Smooth muscle cell of trachea (primary cell): ENCODE measurements at places on chromosomes 5 and 9. TPM values are rescaled to one million over a fixed set of nuclear protein-coding genes. Genes with fewer than 3 reads are reported as not detected.

Gene PNPLA7
- total RNA-seq, result 1.3 and 2.0 TPM in 2 replicates

Gene MRPL50
- total RNA-seq, result 10.9 and 13.7 TPM in 2 replicates

Gene SLC6A3
- under 0.01 TPM in 1 of 2 replicates, not detected in the other for total RNA-seq

Gene NR6A1
- 0.44 and 0.66 TPM in 2 replicates for total RNA-seq

Gene FAXDC2
- total RNA-seq, result 11.2 and 14.9 TPM in 2 replicates

Gene WNT8A
- total RNA-seq, result not detected in 2 replicates

Gene CCDC152
- 5.8 and 8.0 TPM in 2 replicates for total RNA-seq

Gene CYLC2
- total RNA-seq, result not detected in 2 replicates

Gene URM1
- 32.7 and 36.7 TPM in 2 replicates for total RNA-seq

Gene TMEM215
- not detected in 2 replicates for total RNA-seq

Gene SPOCK1
- total RNA-seq, result 36.1 and 54.9 TPM in 2 replicates

Gene THBS4
- total RNA-seq, result 0.87 and 11.9 TPM in 2 replicates

Gene DMRT3
- not detected in 2 replicates for total RNA-seq

Gene PTGS1
- total RNA-seq, result 44.8 and 67.8 TPM in 2 replicates

Gene WDR31
- total RNA-seq, result 2.3 and 4.0 TPM in 2 replicates

Gene ENHO
- total RNA-seq, result not detected in 2 replicates

Gene CDK9
- 39.6 and 54.7 TPM in 2 replicates for total RNA-seq
